ENCODE measurements at places on chromosomes 16 and 17.

GRCh38 chr17:38786372-38786771, 13.0 kb downstream of the PIP4K2B start:
- no peak for DNase-seq

DNA sequence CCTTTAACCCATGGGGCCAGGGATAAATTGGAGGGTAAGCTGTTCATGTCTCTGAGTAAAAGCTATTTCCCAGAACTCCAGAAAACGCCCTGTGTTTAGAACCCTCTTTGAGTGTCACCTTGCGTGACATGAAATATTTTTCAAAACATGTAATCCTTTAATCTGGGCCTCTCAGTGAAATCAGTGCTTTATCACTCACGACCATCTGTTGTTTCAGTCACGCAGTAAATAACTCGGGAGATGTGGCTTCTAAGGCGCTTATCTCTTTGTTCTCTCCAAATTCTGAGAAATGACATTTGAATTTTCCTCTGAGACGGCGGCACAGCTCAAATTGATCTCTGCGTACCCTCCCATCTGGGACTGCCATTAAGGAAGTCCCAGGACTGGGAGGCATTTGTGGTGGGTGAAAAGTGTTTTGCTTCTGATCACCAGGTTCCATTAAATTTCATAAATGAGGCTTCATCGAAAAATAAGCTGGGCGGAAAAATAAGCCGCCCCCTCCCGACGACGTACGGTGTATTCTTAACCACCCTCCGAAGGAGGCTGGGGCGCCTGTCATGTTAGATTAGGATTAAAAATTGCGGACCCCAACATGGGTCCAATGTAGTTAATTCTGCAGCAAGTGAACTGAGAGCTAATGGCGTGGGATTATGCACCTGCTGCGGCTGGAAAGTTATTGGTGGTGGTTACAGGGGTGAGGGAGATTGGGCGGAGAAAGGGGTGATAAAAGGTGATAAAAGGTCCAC, 12.7 kb downstream of the WFDC1 start:
- no peak for DNase-seq

DNA sequence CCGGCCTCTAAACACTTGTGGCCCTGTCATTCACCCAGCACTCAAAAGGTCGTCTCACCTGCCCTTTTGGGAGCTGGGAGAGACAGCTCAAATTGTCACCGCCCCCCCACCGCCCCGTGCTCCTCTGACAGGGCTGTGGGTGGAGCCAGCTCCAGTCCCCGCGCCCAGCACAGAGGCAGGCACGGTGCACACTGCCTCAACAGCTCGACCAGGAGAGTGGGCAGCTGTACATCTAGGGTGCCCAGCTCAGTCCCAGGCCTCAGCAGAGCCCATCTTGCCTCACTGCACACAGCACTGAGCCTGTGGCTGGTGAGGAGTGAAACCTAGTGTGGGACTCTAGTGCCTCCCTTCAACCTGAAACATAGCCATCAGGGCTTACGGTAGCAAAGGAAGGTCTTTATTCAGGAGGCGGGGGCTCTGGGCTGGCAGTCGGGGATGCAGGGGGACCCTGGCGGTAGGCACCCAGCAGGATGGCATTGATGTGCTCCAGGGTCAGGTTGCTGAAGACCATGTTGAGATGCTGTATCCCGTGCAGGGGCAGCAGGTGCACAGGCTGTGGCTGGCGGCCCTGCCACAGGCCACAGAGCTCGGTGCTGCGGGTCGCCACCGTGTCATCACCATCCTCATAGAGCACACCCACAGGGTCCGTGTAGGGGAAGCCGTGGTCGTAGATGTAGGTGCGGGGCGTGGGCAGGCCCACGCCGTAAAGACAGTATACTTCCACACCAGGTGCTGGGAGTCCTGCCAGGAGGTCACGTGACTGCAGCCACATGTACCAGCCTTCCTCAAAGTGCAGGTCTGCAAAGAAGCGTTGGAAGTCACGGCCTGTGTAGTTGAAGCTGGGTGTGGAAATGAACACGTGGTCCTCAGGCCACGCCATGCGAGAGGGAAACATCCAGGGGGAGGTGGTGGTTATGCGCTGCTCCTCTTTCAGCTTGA, 3.1 kb upstream of the PSMB10 start:
- no peak for DNase-seq

DNA sequence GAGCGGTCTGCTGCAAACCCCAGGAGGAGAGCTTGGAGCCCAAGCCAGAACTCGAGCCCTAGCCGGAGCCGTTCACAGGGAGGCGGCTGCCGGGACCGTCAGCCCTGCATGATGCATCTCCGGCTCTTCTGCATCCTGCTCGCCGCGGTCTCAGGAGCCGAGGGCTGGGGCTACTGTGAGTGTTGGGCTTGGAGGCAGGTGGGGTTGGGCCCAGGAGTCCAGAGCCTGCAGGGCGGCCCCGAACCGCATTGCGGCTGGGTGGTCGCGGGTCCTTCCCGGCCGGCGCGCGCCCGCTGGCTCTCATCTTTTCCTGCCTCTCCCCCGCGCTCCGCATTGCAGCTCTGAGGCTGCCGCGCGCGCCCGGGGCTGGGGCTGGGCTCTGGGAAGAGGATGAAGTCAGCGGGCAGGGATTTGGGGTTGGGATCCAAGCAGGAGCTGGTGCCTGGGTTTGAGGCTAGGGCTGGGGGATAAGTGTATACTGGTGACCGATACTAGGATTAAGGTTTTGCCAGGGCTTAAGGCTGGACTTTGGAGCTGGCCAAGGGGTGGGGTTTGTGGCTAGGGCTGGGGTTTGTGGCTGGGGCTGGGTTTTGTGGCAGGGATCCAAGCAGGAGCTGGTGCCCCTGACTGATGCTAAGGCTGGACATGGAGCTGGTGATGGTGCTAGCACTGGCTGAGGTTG, 532 bp downstream of the CNTNAP1 start:
- no peak for DNase-seq

GRCh38 chr16:24273508-24274182, 17.5 kb downstream of the CACNG3 start:
- no peak for DNase-seq

GRCh38 chr16:11852092-11852809, 909 bp upstream of the RSL1D1 start:
- DNase-seq: no peak

GRCh38 chr16:66905633-66906539, 12.8 kb downstream of the CDH16 start:
- DNase-seq: no peak

DNA sequence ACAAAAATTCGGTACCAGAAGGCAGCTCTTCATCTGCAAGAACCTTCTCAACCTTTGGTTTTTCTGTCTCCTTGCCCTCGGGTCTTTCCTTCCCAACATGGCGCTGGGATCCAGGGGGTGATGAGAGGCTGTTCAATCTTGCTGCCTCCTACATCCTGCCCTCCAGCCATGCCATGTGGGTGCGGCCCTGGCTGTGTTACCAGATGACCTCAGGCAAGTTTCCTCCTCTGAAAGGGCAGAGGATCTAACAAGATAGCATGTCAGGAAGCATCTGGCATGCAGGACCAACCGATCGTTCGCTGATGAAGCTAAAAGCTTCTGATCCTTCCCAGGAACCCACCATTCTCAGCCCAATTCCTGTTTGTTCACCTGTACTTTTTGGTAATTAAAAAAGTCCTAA, 36.8 kb upstream of the BCAR1 start:
- DNase-seq: no peak

DNA sequence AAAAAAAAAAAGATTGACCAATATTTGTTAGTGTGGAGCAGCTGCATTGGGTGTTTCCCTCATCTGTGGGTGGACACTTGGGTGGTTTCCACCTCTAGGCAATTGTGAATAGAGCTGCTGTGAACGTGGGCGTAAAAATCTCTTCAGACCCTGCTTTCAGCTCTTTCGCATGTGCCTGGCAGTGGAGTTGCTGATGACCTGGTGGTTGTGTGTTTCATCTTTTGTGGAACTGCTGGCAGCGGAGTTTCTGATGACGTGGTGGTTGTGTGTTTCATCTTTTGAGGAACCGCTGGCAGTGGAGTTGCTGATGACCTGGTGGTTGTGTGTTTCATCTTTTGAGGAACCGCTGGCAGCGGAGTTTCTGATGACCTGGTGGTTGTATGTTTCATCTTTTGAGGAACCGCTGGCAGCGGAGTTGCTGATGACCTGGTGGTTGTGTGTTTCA, 21.4 kb downstream of the ZC3H18 start:
- DNase-seq: peak; percentile 76

DNA sequence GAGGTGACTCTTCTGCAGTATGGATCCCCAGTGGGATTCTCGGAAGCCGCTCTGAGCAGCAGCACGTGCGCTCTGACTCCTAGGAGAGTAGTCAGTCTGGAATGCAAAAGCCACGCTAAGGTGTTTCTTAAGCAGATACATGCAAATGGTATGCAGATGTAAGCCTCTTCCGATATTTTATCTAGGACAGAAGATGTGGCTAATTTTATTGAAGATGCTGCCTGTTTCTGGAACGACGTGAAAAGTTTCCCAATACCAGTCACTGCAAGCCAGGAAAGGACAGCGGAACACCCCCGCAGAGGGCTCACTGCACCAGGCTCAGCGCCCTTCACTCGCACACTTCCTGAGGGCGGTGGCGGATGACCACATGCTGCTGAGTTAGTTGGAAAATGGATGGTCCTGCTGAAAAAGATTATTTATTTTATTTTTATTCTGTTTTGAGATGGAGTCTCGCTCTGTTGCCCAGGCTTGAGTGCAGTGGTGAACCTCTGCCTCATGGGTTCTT, 10.1 kb downstream of the FADS6 start:
- no peak for DNase-seq

DNA sequence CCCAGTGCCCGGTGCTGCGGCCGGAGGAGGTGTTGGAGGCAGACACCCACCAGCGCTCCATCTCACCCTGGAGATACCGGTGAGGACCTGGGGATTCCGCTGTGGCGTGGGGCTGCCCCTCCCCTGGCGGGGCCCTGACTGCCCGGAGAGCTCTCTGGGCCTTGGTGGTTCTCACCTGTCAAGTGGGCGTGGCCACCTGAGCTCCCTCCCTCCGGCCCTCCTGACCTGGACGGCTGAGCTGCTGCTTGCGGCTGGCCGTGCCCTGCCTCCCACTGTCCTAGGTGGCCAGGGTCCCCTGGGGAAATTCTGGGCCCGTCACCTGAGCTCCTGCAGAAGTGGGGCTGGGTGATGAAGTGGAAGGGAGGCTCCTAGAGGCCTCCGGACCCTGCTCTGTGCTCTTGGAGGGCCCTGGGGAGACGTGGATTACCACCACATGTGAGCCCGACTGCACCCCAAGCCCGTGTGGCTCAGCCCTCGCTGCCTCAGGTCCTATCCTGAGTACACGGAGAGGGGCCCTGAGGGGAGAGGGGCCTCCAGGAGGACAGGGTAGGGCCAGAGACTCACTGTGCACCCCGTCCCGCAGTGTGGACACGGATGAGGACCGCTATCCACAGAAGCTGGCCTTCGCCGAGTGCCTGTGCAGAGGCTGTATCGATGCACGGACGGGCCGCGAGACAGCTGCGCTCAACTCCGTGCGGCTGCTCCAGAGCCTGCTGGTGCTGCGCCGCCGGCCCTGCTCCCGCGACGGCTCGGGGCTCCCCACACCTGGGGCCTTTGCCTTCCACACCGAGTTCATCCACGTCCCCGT, 1.1 kb downstream of the IL17C start:
- no peak for DNase-seq

- no peak for DNase-seq
Measured at GRCh38 chr16:71880176-71880575, 3.8 kb downstream of the ZNF821 start.

- no peak for DNase-seq
Measured at GRCh38 chr17:13265311-13265710, 247.5 kb upstream of the ELAC2 start.

GRCh38 chr17:76384222-76384986, at the start of gene SPHK1:
Gene SPHK1, plus strand, starts transcription at chr17:76384609. Its CDS starts 1,036 bp downstream, at chr17:76385645.
- DNase-seq: no peak

GRCh38 chr17:68383443-68384321, 73.6 kb downstream of the WIPI1 start:
- DNase-seq: no peak

- DNase-seq: peak; percentile 80
Measured at GRCh38 chr17:49746791-49747490, 17.0 kb downstream of the FAM117A start.

GRCh38 chr16:57070424-57070823, 22.0 kb upstream of the CPNE2 start:
- no peak for DNase-seq

GRCh38 chr17:19610311-19610710, 38.2 kb upstream of the ALDH3A2 start:
- DNase-seq: no peak

GRCh38 chr17:10099051-10099571, 99.3 kb downstream of the GAS7 start:
- DNase-seq: no peak

DNA sequence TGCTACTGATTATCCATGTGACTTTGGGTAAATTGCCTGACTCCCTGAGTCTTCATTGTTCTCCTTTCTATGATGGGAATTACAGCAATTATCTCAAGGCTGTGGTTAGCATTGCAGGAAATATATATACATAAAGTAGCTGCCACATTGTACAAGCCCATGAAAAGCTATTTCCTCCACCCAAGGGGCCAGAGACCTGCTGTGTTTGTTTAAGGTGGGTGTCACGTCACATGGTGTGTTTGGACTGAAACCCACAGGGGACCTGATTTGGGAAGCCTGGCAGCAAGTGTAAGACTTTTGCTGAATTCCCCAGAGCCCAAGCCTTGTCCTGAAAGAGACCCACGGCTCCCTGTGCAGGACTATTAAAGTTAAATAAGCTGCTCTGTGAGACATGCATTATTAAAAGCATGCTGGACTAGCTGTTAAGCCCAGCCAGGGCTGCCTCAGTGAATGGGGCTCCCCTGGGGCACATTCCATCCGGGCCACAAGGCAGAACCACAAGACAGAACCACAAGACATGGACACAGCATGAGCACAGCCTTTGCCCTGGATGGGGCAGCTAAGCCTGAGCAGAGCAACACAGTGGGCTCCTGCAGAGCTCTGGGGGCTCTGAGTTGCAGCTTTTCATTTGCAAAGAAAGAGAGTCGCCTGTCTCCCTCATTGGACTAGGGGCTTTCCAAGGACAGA, 148.9 kb downstream of the SPACA3 start:
- DNase-seq: no peak

GRCh38 chr17:78034429-78035091, 76.1 kb downstream of the TNRC6C start:
- DNase-seq: no peak

DNA sequence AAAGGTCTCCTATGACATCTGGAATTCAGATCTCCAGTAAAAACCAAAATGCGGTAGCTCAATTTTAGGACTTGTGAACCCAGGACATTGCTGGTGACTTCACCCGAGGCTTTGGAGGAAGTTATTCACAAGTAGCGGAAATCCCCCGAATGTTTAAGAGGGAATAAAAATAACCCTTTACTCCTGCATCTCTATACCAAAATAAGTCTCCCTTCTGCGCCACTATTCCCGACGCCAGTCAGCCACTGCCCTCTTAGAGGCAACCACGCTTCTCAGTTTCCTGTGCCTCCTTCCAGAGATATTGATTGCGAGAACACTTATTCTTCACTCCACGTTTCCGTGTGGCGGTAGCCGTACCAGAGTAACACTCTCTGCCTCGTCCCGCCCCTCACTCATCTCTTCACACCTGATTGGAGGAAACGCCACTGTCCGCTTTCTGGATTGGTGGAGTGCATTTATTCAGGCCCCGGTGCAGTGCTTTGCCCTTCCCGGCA, 27.4 kb downstream of the EMP2 start:
- peak; percentile 71 for DNase-seq
